Fibroblast of skin of abdomen (primary cell): ENCODE measurements at places on chromosomes 2 and 18.

- no peak for DNase-seq
These were observed 123.5 kb upstream of the EML6 start for GRCh38 chr2:54599914-54600313.

GRCh38 chr18:44988821-44989587 is 308.3 kb downstream of the SETBP1 start:
- DNase-seq = no peak

DNA sequence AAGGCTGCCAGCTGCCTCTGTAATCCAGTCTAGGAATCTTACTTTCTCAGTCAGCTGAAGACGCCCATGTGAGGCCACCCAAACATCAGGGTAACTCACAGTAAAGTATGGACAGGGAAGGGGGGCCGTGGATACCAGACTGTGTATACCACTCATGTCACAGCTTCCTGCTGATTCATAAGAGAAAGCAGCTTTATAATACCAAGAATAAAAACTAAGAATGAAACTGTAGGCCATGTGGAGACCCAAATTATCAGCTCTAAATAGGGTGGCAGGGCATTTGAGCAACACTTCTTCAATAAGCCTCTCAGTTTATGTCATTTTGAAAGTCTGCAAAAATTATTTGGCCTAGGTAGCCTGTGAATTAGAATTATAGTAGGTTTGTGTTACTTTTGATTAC is 115.0 kb upstream of the CDCA7 start:
- DNase-seq = peak; percentile 21

DNA sequence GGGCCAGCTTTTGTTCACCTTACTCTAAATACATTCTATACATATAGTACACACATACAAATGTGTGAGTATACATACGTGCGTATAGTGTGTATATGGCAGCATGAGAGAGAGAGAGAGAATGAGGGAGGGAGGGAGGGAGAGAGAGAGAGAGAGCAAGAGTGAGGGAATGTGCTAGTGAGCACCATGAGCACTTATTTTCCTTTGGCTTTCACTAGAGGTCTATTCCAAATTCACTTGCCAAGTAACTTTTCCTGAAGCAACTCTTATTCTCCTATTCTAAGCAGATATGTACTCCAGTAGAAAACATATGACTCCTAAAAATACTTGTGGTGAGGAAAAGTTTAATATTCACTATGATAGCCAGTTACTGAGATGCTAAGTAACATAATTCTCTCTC is 85.7 kb downstream of the COBLL1 start:
- no peak for DNase-seq

GRCh38 chr2:11343650-11344341 is 640 bp downstream of the ROCK2 start:
- DNase-seq = peak; percentile 12
